ENCODE measurements at places on chromosomes 5 and 9.

- DNase-seq, result no peak
These were observed 164.2 kb downstream of the AUH start for GRCh38 chr9:91197232-91198181.

- no peak for DNase-seq
These were observed 18.1 kb downstream of the FYB1 start for GRCh38 chr5:39201160-39201780.

GRCh38 chr9:21267485-21268346, 27.9 kb upstream of the IFNA14 start:
- no peak for DNase-seq

GRCh38 chr9:98972716-98973115, 29.0 kb downstream of the COL15A1 start:
- no peak for DNase-seq

- DNase-seq, result no peak
These were observed 157.2 kb downstream of the ESM1 start for GRCh38 chr5:54828151-54828550.

DNA sequence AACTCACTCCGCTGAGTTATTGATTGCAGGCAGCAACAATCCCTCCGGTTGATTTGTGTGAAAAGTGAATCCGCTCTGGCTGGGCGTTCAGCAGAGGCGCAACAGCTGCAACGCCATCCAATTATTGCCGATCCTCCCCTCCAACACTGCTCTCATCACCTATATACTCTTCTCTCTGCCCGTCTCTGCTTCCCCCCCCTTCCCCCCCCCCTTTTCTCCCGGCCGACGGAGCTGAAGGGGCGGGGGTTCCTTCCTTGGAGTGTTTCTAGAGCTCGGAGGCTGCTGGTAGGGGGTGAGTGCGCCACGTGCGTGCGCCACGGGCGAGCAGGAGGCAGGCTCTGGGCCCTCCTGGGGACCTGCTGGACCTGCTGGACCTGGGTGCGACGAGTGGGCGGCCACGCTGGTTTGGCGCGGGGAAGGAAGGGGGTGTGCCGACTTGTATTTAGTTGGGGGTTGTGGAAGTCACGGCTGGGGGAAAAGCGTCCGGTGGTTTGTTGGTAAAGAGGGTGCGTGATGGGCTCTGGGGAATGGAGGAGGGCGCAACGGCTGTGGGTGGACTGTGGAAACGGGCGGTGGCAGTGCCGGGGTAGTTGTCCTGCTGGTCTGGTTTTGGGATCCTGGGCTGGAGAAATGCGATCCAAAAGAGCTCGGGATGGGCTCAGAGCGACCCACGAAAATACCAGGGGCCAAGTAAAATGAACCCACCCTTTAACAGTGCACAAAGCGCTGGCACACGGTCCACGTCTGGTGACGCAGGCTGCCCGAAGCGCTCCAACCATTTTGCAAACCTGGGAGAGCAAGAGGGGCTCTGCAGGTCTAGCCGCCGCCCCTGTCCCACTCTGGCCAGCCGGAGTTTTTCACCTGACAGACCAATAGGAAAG, 6.4 kb upstream of the MEF2C start:
- DNase-seq, result no peak

DNA sequence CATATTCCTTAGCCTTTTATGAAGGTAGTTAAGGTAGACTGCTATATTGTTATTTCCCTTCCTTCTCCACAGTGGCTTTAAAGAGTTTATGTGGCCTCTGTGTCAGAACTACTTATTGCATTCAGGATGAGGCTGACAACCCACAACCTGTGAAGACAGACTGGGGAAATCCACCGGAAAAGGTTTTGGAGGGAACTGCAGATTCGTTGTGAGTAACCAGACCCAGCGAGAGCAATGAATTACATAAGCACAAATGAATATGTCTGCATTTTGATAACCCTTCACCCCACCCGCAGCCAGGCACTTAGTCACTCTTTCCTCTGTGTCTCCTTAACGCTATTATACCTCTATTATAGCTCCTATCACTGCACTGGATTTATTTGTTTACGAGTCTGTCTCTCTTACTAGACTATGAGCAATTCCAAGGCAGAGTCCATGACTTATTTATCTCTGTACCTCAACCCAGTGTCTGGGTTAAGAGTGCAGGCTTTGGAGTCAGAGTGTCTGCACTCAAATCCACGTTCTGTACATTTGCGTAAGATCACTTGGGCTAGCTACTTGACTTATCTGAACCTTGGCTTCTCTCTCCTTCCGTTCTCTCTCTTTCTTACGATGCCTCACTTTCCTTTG, 19.2 kb downstream of the KCTD16 start:
- DNase-seq, result peak; percentile 79

- peak; percentile 83 for DNase-seq
These were observed 232.8 kb downstream of the DOCK8 start for GRCh38 chr9:447230-448025.

GRCh38 chr5:7412409-7412808, 16.5 kb downstream of the ADCY2 start:
- no peak for DNase-seq

GRCh38 chr9:101618698-101619097, 23.9 kb upstream of the PPP3R2 start:
- no peak for DNase-seq

GRCh38 chr5:157085930-157086329, 22.9 kb downstream of the HAVCR2 start:
- no peak for DNase-seq

- DNase-seq, result no peak
These were observed 19.7 kb downstream of the NIPSNAP3B start for GRCh38 chr9:104783588-104783987.

DNA sequence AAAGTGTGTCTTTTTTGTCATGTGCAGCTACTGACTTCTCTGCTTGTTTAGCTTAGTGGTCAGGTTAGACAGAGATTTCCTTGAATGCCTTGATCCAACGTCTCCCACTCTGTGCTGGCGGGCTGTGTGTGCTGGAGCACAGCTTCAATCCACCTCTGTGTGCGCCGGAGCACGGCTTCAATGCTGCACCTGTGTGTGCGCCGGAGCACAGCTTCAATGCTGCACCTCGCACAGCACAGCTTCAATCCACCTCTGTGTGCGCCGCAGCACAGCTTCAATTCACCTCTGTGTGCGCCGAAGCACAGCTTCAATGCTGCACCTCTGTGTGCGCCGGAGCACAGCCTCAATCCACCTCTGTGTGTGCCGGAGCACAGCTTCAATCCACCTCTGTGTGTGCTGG, 69.0 kb upstream of the PHYKPL start:
- peak; percentile 2 for DNase-seq

- no peak for DNase-seq
These were observed 31.7 kb upstream of the SCAMP1 start for GRCh38 chr5:78328585-78329173.

DNA sequence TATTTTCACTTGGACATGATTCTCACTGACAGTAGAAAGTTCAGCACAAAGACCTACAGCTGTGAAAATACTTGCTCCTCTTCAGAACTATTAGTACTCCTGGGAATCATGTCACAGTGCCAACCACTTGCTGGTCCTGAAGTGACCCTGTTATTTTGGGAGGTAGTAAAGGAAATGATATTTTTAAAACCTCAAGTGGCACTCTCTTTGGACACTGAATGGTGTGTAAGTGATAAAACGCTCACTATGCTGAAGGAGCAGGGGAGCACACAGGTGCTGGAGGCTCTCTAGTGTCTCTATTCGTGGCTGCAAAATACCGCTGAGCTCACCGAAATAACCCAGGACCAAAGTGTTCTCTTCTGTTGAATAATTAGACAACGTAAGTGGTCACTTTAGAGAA, 76.9 kb upstream of the SPATA31D4 start:
- no peak for DNase-seq

GRCh38 chr5:171467107-171467506, 47.7 kb downstream of the FGF18 start:
- DNase-seq, result no peak

DNA sequence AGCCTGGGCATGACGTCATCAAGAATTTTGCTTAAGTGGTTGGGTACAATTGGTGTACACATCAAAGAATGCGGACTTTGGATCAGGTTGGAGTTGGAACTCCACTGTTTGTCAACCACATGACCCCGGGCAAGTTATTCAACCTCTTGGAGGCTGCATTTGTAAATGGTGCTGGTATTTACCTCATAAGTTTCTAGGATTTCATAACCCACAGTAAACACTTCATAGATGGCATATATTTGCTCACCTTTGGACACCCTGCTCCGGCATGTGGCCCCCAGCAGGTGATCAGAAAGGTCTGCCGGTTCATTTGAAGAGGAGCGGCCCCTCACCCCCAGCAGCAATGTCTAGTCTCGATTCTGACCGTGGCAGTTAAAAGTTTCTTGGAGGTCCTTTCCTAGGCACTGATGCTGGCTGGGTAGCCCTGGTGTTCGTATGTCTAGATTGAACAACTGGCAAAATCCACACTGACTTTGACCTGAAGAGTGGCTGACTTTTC, 60.6 kb downstream of the IL6ST start:
- no peak for DNase-seq

GRCh38 chr5:159426694-159427093, 96.4 kb upstream of the IL12B start:
- no peak for DNase-seq

- no peak for DNase-seq
These were observed 603.0 kb downstream of the NR2F1-AS1 start for GRCh38 chr5:92977846-92978540.

- peak; percentile 58 for DNase-seq
These were observed 27.8 kb downstream of the TNFSF15 start for GRCh38 chr9:114777821-114778609.

- no peak for DNase-seq
These were observed 4.3 kb downstream of the GFM2 start for GRCh38 chr5:74762599-74762998.
